Amniotic stem cell (primary cell): ENCODE measurements at places on chromosomes 6 and 20.

DNA sequence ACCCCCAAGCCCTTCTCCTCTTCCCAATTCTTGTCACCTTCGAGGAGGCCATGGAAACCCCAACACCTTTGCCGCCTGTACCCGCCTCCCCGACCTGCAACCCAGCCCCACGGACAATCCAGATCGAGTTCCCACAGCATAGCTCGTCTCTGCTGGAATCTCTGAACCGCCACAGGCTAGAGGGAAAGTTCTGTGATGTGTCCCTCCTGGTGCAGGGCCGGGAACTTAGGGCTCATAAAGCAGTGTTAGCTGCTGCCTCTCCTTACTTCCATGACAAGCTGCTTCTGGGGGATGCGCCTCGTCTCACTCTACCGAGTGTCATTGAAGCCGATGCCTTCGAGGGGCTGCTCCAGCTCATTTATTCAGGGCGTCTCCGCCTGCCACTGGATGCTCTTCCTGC is 675 bp downstream of the ZBTB9 start:
- DNase-seq, result no peak

DNA sequence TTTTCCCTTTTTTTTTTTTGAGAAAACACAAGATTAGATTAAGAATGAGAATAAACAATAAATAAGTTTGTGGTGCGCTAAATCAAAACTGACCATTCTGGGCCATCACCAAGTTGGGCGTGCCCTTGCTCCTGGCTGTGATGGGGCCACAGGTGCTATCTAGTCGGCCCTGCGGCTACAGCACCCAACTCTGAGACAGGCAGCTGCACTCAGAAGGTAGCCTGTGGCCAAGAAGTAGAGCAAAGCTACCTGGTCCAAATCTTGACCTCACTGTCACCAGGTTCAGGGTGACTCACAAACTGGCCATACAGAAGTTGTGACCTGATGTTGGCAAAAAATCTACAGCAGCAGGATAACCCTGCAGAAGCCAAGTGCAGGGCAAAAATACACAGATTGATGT is 3.4 kb downstream of the TXNDC5 start:
- no peak for DNase-seq

GRCh38 chr6:45933855-45934254 is 81.8 kb downstream of the CLIC5 start:
- DNase-seq, result no peak

- DNase-seq, result no peak
These were observed 38.4 kb downstream of the ALDH8A1 start for GRCh38 chr6:134911547-134911946.

- no peak for DNase-seq
These were observed 553.7 kb downstream of the CD109 start for GRCh38 chr6:74249658-74250057.

DNA sequence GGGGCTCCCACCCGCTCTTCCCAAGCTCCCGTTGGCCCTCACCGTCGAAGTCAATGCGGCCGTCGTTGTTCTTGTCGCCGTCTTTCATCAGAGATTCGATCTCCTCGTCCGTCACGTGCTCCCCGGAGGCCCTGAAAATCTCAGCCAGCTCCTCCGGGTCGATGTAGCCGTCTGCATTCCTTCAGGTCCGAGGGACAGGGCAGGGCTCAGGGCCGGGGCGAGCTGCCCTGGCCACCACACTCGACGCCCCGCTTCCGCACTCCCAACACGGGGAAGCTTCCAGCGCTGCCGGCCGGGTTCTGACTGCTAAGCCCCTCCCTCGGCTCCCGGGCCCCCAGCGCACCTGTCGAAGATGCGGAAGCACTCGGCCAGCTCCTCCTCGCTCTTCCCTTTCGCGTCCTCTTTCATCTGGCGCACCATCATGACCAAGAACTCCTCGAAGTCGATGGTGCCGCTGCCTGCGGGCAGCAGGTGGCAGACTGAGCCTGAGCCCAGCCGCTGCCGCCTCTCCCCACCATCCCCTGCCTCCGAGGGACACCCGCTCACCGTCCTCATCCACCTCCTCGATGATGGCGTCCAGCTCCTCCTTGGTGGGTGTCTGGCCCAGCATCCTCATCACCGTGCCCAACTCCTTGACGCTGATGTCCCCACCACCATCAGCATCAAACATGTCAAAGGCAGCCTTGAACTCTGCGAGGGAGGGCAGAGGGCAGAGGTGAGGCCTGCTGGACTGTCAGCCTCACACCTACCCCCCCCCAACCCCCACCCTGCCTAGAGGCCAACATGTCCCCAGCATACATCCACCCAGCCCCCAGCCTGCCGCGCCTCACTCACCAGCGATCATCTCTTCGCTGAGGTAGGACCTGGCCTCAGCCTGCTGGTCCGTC is 2.9 kb downstream of the TNNC2 start:
- no peak for DNase-seq

DNA sequence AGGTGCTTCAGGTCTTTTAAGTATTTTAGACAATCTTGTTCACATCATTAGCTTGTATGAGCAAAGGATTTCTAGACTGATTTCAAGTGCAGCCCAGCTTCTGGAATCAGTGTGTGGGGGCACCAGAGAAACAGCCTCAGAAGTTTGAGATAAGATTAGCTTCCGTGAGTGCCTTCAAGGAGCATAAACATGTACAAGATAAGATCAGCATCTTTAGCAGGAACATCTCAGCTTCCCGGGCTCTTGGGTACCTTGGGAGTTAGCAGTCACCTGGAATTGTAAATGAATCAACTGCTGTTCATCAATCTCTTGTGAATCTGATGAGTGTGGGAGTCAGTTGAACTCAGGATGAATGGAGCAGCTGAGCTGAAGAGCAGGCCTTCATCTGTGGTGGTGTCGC is 12.0 kb upstream of the CITED2 start:
- no peak for DNase-seq

DNA sequence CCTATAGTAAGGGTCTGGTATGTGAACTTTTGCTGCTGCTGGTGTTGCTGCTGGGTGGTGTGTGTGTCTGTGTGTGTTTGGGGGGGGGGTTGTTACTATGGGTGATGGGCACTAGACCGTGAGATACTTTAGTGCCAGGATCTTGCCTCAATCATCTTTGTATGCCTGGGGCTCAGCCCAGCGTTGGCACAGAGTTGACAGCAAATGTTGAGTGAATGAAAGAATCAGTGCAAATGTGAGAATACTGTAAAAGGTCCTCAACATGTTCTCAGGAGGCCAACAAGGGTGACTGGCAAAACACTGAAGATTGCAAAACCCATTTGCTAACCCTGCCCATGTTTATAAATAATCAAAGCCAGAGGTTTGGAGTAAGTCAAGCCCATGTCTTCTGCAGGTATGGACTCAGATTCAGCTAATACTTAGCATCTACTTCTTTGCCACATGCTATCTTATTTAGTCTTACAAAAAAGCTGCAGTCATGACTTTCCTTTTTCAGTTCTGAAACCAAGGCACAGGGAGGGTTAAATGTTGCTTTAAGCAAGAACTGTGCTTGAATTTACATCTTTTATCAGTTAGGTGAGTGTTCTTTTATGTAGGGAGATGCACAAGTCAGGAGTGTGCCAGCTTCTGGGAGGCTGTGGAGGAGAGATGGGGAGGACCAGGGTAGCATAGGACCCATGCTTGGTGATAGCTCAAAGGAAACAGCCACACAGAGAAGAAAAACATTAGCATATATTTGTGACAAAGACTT is 125.3 kb upstream of the SPACA1 start:
- no peak for DNase-seq

- no peak for DNase-seq
These were observed 104.7 kb upstream of the IFNGR1 start for GRCh38 chr6:137323860-137324259.

DNA sequence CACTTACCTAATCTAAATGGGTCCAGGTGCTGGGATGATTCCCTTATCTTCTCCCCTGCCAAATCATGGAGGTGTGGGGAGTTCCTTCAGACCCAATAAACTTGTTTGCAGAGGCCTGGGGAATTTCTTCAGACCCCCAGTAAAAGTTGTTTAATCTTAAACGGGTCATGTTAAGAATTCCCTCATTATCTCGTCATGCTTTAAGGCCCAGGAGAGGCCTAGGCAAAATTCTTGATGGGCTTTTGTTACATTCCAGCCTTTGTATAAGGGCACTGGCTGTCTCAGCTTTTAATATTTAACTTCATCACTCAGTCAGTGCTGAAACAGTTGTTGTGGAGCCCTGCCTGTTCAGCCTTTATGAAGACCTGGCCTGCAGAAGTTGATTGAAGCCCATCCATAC is 11.0 kb upstream of the SLC35B3 start:
- no peak for DNase-seq

DNA sequence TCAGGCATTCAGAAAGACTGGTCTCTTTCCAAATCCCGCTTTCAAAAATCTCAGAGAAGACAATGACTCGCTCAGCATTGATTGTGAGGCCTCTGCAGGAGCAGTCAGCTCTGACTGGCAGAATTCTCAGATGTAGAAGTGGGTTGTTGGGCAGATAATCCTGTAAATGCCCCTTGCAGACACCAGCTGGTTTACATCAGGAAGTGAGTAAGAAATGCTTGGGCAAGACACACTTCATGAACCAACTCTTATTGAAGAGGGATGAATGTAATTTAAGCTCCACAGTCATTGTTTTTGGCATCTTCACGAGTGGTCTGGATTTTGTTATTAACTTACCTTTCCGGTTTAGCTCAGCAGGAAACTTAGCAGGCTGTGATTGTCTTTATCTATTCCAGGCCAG is 166.6 kb downstream of the PLCB4 start:
- DNase-seq, result peak; percentile 10

DNA sequence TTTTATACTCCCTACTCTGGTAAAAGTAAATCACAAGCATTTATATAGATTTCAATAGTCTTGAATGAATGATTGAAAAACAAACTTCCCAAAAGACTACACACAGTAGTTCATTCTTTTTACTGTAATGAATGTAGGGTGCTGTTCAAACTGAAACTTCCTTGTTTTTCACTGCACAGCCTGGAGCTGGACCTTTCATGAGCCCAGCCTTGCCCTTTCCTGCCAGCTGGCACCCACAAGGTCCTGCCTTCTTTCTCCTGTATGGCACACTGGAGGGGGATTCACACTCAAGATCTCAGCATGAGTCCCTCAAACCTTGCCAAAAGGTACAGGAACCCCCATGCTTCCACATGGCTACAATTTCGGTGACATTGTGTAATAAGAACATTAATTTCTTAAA is 50.9 kb downstream of the COL12A1 start:
- no peak for DNase-seq

- DNase-seq, result no peak
These were observed 15.0 kb upstream of the PRIM2 start for GRCh38 chr6:57302477-57302876.

DNA sequence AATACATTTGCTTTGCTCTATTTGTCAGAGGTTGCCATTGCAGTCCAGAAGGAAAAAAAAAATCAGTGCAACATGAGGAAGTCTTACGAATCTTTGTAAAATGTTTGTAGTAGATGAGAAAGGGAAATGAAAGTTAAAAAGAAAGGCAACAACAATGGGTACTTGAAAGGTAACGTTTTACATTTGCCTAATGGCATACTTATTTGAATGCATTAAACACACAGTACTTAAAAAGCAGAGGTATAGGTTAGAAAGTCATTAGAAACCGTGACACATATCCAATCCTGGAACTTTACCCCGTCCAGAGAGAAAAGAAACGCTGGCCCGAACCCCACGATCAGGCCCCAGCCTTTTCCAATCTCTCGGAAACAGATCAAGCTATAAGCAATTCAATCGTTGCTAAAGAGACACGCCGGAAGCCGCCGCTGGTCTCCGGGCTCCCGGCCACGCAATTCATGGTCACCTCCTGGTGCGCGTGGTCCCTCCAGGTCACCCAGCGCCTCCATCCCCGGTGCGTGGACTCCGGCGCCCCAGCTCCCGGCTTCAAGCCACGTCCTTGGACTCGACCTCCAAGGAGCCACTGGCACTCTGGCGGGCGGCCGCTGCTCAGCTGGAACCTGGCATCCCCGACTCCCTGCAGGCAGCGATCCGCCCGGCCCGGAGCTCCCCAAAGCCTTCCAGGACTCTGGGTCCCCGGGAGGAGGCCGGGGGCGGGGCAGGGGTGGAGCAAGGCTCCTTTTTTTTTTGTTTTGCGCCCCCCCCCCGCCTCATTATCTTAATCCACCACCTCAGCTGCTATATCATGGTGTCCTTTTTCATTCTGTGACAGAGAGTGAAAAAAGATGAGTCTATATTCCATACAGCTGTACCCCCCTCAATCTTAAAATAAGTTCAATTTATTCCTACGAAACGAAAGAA is at the start of gene SLC18B1:
Gene SLC18B1, minus strand, starts transcription at position 687 of the 918 bp plus-strand sequence. Its CDS starts 181 bp downstream, at position 506.
- no peak for DNase-seq

DNA sequence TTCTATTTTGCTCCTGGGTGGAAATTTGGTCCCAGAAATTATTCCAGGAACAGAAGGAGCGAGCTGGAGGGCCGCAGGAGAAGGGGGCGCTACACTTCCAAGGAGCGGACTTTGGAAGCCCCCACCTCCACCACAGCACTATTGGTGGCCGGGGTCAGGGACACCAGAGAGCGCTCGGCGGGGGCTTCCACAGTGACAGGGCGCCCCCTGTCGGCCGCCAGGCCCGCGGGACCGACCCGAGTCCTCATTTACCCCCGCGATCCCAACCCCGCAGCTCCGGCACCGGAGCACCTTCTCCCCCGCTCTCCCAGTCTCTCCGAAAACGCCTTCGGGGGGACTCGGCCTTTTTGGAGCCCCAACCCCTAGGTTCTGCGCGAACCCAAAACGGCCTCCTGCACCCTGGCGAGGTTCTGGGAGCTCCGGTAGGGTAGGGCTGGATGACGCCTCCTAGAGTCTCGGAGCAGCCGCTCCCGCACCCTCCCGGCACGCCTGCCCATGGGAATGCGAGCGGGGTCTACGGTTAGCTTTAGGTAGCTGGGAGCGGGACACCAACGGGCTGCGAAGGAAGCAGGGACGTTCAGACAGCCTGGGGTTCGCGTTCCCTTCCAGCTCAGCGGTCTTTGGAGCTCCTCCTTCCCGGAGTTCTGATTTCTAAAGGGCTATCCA is 2.4 kb upstream of the FOXA2 start:
- DNase-seq, result no peak

DNA sequence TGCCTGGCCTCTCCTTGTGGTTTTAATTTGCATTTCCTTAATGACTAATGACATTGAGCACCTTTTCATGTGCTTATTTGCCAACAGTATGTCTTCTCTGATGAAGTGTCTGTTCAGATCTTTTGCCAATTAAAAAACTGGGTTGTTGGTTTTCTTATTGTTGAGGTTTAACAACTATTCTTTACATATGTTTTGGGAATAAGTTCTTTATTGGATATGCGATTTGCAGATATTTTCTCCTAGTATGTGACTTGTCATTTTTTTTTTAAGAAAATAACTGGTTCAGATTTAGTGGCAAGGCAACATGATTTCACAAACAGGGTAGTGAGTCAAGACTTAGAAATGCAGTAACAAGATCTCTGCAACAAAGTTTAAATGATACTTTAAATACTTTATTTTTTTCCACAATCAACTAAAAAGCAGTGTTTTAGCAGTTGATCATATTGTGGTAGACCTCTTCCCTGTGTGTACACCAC is 67.8 kb downstream of the TIAM2 start:
- peak; percentile 35 for DNase-seq

GRCh38 chr20:48928832-48929725 is 7.6 kb downstream of the ARFGEF2 start:
- no peak for DNase-seq

DNA sequence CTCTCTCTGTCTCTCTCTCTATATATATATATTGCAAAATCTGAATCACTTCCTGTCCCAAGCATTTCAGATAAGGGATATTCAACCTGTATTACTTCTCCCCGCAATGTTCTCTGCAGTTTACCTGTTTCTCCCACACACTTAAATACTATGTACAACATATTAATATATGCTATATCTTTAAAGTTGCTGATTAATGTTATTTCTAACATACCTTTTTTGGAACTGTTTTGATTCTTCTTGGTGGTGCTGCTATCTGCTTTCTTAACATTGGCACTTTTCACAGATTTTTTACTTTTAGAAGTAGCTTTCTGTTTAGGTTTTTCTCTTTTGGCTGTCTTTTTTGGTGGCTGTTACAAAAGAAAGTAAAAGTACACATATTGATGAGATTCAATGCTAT is 27.2 kb downstream of the DEK start:
- DNase-seq, result no peak
